ENCODE measurements at places on chromosomes 16 and 17.

DNA sequence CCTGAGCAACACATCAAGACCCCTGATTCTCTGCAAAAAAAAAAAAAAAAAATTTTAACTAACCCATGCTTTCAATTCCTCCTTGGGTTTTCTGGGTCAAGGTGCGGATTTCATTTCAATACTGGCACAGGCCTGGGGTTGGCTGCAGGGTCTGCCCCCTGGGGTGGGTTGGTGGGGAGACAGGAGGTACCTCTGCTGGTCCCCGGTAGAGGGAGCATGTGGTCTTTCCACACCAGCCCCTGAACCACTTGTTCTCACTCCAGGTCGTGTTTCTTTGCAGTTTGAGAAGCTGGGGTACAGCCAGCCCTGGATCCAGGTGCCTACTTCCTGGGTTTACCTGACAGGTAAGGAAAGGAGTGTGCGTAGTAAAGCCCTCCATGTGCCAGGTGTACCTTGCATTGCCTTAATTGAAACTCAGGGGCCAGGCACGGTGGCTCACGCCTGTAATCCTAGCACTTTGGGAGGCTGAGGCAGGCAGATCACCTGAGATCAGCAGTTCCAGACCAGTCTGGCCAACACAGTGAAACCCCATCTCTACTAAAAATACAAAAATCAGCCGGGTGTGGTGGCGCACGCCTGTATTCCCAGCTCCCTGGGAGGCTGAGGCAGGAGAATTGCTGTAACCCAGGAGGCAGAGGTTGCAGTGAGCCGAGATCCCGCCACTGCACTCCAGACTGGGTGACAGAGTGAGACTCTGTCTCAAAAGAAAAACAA lies 21.8 kb downstream of the SDR42E2 start:
- DNase-seq = no peak

- DNase-seq = no peak
Measured at GRCh38 chr17:72517413-72518158, 396.8 kb downstream of the SOX9 start.

GRCh38 chr16:12081048-12081404 lies 104.5 kb downstream of the SNX29 start:
- DNase-seq = peak; percentile 33

- DNase-seq = no peak
Measured at GRCh38 chr17:76696763-76697701, 13.7 kb downstream of the MXRA7 start.

DNA sequence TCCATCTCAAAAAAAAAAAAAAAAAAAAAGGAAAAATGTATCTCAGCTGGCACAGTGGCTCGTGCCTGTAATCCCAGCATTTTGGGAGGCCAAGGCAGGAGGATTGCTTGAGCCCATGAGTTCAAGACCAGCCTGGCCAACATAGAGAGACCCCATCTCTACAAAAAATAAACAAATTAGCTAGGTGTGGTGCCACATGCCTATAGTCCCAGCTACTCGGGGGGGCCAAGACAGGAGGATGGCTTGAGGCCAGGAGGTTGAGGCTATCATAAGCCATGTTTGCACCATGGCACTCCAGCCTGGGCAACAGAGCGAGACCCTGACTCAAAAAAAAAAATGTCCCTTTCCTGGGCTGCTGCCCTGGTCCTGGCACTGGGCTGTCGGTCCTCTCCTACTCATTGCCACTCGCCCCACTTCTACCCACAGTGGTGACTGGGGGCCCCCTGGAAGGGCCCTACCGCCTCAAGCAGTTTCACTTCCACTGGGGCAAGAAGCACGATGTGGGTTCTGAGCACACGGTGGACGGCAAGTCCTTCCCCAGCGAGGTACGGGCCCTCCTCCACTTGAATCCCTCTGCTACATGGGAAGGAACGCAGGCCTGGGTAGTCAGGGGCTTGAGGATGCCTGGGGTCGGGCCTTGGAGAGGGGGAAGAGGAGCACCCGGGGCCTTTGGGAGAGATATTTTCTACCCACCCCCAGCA lies 6.1 kb downstream of the CA7 start:
- no peak for DNase-seq

- DNase-seq = no peak
Measured at GRCh38 chr16:85330694-85331188, 218.5 kb upstream of the CIBAR2 start.

GRCh38 chr16:15571557-15571956 lies 71.4 kb downstream of the MARF1 start:
- no peak for DNase-seq

- DNase-seq = no peak
Measured at GRCh38 chr17:13355054-13355453, 246.7 kb downstream of the HS3ST3A1 start.

DNA sequence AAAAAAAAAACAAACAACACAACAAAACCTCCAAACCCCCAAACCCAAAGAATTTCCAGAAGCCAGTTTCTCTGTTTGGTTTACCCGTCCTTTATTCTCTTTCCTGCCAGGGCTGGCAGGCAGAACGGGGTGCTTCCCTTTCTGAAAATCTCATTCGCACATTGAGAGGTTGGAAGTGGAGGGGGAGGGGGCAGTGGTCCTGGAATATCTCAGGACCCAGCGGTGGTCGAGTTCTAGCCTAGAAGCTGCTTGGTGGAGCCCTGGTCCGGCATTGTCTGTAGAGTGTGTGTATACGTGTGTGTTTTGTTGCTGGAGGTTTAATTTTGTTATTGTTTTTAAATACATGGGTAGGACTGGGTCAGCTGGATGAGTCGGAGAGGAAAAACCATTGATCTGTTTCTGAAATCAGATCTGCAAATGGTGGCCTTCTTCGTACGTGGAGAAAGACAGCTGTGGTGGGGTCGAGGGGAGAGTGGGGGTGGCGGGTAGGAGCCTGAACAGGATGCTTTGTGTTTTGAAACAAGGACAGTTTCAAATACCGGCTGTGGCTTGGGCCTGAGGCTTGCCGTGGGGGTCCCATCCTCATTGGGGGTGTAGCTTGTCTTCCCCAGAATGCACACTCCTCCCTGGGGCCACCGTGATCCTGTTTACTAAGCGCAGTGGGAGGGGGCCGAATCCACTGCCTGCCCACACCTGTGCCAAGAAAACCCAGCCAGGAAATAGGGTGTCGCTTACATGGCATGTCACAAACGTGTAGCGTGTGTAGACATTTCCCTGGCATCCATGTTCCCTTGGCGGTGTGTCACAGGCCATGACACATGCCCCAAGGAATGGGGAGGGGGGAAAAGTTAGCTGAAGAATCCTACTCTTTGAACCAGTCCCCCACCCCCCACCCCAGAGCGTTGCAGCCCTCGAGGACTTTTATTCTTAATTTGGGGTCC lies 1.6 kb downstream of the CMIP start:
- DNase-seq = peak; percentile 35

GRCh38 chr17:73667181-73667959 lies 23.1 kb upstream of the SDK2 start:
- no peak for DNase-seq

DNA sequence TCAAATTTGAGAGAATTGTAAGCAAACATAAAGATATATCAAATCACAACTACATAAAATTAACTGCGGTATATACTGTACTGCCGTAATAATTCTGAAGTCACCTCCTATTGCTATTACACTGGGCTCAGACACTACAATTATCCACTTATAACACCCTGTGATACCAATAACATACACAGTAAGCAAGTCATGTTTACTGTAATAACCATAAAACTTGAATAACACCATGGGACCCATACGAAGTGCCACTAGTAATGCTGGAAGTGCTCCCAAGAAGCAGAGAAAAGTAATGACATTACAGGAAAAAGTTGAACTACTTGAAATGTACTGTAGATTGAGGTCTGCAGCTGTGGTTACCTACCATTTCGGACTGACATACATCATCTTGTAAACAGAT lies 24.0 kb downstream of the CMC2 start:
- no peak for DNase-seq

- no peak for DNase-seq
Measured at GRCh38 chr17:38456031-38456815, 28.0 kb downstream of the ARHGAP23 start.

DNA sequence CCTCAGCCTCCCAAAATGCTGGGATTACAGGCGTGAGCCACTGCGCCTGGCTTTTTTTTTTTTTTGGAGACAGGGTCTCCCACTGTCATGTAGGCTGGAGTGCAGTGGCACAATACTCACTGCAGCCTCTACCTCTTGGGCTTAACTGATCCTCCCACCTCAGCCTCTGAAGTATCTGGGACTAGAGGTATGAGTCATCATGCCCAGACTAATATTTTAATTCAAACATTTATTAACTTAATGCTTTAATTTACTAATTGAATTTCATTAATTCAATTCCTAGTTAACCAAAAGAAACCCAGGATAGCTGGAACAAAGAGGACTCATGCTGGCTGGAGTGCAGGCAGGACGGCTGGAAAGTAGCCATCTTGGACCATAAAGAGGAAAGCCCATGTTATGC lies 14.0 kb upstream of the KPNB1 start:
- DNase-seq = no peak

DNA sequence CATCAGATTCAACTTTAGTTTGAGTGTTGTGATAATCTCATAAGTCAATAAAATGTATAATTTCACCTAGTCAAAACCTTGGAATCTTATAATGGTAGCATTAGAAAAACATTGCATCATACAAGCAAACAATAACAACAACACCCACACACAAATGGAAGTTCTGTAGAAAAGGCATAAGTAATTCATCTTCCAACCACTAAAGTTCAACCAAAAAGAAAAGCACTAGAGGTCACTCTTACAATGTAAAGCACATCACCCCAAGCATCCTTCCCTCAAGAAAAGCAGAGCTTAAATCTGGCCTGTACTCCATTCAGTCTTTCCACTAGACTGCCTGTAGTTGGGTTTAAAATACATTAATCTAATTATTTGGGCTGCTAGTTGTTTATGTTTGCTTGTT lies 1.8 kb downstream of the CNTNAP4 start:
- no peak for DNase-seq

DNA sequence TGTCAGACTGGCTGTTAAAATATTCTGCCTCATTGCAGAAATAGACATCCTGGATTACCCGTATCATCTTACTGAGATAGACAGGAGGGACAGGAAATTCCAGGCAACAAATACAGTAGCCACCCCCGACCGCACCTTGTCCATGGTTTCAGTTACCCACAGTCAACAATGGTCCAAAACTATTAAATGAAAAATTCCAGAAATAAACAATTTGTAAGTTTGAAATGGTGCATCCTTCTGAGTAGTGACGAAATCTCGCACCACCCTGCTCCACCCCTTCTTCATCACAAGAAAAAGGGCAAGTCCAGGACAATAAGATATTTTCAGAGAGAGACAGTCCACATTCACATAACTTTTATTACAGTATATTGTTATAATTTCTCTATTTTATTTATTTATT lies 23.6 kb upstream of the PRSS54 start:
- DNase-seq = no peak

- no peak for DNase-seq
Measured at GRCh38 chr17:511001-511698, 158.5 kb upstream of the RPH3AL start.

GRCh38 chr17:29574732-29575510 lies 6.4 kb downstream of the TP53I13 start:
- no peak for DNase-seq

GRCh38 chr16:51592535-51593300 lies 441.6 kb upstream of the SALL1 start:
- no peak for DNase-seq

GRCh38 chr17:4074831-4075495 lies 67.9 kb downstream of the ZZEF1 start:
- no peak for DNase-seq

DNA sequence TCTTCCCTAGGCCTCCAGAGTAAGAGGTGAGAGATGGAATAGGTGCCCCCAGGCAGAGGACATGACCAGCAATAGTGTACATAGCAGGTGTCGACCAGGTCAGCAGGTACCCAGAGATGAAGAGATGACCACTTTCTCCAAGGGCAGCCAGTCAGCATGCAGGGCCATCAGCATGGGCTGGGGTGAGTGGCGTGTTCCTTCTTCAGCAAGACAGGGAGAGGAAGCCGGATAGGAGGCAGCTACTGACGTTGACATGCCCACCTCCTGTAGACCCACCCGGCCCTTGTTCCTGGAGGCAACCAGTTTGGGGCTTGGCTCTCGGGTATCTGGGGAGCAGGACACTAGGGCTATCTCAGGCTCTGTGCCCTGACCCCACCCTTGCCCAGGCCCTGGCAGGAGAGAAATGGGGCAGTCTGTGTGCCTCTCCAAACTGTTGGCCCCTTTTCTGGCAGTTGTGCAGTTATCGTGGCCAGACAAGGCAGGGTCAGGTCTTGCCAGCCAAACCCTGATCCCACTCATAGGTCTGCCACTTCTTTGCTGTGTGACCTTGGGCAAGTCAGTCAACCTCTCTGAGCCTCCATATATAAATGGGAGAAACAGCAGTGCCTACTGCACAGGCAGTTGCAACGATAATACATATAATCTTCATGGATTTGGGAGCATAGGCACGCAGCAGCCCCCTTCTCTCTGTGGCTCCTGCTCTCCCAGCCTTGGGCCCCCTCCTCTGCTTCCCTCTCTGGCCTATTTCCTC lies 1.4 kb upstream of the NDRG4 start:
- no peak for DNase-seq

- DNase-seq = peak; percentile 27
Measured at GRCh38 chr17:411421-412120, 59.0 kb upstream of the RPH3AL start.

- DNase-seq = peak; percentile 63
Measured at GRCh38 chr16:2475413-2476344, 752 bp downstream of the TBC1D24 start.
